ENCODE measurements at places on chromosomes 1 and 21.

DNA sequence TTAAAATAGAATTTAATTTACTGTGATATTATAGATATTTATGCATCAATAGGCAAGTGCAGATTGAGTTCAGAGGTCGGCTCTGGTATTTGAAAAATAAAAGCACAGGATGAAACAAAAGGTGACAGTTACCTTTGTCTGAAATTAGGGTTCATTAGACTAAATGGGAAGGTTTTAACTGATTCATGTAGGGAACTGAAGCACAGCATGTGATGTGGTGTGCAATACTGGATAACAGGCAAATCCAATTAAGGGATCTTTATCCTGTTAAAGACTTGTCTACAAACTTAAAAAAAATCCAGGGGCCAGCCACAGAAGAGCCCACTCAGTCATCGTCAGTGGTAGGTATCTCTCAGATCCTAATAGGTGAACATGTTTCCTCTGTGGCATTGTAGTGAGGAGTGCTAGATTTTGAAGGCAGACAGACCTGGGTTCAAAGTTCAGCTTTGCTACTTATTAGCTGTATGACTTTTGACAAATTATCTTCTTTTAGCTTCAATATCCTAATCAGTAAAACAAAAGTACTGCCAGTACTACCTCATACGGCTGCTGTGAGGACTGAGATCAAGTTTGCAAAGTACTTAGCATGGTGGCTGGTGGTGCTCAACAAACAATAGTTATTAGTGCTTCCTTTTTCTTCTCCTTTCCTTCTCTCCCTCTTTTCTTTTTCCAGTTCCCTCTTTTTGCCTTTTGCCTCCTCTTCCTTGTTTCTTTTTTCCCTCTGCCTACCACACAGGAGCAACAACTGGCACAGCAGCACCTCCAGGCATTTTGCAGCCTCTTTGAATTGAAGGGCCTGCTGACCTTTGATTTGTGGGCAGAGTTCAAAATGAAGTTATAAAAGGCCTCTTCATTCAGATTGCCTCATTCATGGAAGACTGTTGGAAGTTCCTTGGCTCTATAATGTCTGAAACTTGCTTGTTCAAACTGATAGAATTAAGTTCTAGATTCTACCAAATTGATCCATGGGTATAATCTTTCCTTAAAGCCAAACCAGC lies 44.9 kb upstream of the FOXD3 start:
- no peak for DNase-seq

GRCh38 chr1:111082421-111083203 lies 57.3 kb downstream of the DRAM2 start:
- no peak for DNase-seq

DNA sequence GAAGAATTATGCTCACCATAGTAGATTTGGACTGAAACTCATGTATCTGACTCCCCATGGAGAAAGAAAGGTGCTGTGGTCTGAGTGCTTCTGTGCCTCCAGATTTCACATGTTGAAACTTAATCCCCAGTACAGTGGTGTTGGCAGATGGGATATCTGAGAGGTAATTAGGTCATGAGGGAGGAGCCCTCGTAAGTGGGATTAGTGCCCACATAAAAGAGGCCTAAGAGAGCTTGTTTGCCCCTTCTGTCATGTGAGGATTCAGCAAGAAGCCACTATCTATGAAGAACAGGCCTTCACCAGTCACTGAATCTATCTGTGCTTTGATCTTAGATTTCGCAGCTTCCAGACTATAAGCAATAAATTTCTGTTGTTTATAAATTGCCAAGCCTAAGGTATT lies 150.1 kb downstream of the PLPP3 start:
- DNase-seq: peak; percentile 50

DNA sequence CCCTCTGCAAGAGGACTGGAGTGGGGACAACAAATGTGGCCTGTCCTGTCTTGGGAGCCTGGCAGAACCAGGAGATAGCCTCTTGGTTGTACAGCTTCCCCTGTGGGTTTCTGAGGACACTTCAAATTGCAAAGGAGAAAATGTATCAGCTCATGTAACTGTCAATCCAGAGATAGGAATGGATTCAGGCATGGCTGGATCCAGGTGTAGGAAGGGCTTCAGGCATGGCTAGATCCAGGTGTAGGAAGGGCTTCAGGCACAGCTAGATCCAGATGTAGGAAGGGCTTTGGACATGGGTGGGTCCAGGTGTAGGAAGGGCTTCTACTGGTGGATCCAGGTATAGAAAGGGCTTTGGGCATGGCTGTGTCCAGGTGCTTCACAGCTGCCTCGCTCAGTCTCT lies 30.9 kb downstream of the TP73 start:
- DNase-seq: no peak

- DNase-seq: no peak
Measured at GRCh38 chr21:34279285-34279684, 84.5 kb upstream of the KCNE2 start.

All from SW480 (cell line).